Tibial nerve (tissue), 4 donors: ENCODE measurements at places on chromosomes 2 and 18.

DNA sequence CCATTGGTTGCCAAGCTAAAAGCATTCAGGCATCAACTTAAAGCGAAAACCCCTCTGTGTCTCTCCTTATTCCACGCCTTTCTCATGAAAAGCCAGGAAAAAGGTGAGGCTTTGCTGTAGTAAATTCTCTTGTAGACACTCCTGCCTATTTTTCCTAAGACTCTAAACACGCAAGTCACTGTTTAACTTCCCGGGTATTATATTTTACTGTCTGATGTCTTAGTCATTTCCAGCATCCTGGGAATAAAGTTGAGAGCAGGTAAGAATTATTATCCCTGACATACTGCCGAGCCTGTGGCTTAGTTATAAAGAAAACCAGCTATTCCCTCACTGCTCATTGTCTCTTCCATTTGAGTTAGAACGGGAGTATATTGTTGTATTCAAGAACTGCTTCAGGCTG lies 112.4 kb upstream of the GATA6 start:
- DNase-seq, result no peak

DNA sequence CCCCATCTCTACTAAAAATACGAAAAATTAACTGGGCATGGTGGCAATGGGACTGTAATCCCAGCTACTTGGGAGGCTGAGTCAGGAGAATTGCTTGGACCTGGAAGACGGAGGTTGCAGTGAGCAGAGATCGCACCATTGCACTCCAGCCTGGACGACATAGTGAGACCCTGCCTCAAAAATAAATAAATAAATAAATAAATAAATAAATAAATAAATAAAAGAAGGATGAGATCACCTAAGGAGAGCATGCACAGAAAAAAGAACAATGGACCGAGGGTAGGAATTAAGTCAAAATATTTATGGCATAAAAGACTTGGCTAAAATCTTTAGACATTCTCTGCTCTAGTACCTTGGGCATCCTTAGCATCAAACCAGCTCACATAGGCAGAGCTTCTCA lies 8.9 kb upstream of the RBMS1 start:
- DNase-seq, result no peak

- no peak for DNase-seq
Measured at GRCh38 chr2:135664623-135665068, 77.0 kb upstream of the UBXN4 start.

DNA sequence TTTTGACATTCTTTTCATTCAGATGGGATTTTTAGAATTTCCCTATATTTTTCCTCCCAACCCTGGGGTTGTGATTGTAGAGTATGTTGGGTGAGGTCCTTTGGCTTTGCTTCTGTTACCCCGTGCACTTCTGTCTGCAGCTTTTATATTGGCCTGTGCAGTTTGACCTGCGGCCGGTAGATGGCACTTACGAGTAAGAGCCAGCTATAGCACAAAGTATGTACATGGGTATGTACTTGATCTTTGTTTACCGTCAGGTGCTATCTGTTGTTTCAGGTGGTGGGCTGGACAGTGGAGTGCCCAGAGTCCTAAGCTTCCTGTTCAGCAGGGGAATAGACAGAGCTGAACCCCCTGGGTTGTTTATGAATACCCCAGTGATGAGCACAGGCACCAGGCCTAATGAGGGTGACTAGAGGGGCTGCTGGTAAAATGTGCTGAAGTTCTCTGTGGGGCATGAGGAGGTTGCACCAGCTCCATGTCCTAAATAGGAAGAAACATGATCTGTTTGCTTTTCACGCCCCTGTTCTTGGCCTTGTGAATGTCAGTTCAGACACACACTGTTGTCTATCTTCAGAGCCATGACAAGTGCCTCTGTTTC lies 58.9 kb upstream of the THUMPD2 start:
- no peak for DNase-seq

DNA sequence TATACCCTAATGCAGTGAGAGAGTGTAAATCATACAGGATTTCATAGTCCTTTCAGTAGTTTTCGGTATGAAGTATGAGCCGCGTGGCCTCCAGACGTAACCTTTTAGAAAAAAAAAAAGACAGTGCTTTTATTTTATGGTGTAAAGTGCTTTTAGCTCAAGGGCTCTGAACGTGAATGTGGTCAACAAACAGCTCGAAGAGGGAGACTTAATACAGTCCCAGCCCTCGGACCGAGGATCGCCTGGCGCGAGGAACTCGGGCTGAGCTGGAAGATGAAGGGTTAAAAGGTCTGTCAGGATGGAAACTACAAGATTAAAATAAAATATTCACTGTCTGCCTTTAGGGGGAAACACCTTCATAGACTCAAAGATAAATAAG lies 4.0 kb upstream of the BCL11A start:
- no peak for DNase-seq

DNA sequence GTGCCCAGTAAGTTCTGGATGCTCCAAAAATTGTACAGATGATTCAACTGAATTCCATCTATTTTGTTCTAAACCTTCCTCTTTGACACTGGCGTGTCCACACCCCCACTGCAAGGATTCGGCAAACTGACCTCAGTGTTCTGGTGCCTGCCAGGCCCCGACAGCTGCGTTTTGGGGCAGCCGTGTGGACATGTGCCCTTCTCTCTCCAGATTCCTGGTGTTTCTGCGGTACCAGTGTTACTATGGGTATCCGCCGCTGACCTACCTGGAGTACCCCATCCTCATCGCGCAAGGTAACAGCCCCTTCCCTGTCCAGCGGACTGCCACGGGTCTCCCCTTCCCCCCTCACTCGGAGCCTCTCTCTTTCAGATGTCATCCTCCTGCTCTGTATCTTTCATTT lies 5.0 kb downstream of the SLC66A3 start:
- DNase-seq, result no peak

GRCh38 chr2:66982766-66983165 lies 414.4 kb upstream of the ETAA1 start:
- no peak for DNase-seq

- no peak for DNase-seq
Measured at GRCh38 chr18:76892832-76893231, 70.5 kb downstream of the ZNF236 start.
